Activated T-helper 1 cell treated with anti-CD3 and anti-CD28 coated beads, Interleukin-2, amount 50 U/mL, for 16 hours (primary cell): ENCODE measurements at places on chromosomes 7 and 10.

DNA sequence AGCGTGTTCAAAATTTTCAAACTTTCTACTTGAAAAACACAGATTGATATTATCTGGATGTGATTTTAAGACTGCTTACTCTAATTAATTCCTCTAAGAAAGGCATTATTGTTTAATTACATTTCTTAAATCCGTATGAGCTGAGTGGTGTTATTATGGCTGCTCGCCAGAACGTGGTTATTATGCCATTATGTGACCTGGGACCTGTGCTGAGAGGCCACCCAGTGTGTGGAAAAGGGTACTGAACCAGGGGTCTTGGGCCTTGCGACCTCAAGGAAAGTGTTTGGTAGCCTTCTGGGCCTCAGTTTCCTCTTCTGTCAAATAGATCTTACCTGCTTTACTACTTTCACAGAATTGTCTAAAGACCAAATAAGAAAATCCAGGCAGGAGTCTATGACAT is 15.4 kb downstream of the LGI1 start:
- no peak for DNase-seq

- no peak for DNase-seq
Observed at GRCh38 chr10:24382596-24382978, 173.6 kb downstream of the KIAA1217 start.

DNA sequence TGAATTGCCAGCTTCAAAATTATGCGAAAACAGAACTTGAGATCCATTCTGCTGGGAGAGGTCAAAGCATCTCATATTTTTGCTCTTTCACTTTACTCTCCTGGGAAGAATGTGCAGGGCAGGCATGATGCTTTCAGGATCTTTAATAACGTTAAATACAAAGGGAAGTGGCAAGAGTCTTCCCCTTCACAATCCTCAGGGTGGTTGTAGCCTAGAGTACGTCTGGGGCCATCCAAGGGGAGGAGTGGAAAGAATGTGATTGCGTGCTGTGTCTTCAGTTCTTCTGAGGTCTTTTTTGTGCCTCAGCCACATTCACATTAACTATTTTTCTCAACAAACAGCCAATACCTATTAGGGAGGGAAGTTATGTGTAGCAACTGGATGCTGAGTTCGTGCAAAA is 207.3 kb downstream of the HGF start:
- DNase-seq, result no peak

DNA sequence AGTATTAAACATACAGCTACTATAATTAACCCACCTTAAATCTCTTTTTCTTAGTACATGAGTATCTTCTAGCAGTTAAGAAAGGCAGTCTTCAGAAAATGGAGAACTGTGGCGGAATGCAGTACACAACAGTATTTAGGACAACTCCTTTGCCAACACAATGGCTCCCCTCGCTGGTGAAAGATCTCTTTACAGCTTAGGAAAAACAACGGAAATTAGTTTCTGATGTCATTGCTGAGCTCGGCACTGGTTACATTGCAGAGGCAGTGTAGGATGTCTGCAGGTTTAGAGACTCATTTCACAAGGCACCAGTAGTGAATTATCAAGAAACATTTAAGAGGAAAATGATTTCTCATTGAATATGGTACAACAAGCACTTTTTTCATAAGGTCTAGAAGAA is 43.4 kb downstream of the GLRX3 start:
- no peak for DNase-seq

- no peak for DNase-seq
Observed at GRCh38 chr10:12777840-12778585, 223.5 kb downstream of the CCDC3 start.

DNA sequence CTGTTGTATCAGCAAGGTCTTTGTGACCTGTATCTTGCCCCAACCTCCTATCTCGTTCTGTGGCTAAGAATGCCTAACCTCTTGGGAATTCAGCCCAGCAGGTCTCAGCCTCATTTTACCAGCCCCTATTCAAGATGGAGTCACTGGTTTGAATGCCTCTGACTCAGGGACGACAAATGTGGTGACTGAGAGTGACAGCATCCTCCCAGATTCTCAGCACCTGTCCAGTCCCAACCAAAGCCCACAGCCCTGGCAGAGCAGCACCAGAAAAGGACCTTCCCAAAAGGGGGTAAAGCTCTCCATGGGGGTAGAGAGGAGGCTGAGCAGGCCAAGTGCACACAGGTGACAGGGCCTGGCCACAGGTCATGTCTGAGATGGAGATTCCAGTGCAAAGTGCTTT is 35.4 kb upstream of the GPAM start:
- DNase-seq, result no peak

DNA sequence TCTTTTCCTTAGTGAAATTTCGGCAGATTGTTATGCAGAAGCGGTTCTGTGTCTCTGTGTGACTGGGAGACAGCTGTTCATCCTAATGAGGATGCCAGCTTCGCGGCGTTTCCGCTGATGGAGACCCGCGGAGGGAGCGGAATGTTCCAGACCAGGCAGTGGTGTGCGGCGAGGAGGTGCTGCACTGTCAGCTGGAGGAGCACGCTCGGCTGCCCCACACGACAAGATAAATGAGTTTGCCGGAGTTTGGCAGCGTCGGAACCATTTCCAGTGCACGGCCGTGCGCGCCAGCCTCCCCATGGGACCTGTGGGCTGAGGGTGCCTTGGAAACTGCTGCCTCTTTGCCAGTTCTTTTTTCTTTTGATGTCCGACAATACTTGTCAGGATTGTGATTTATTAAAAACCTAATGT is 64.6 kb downstream of the WDR37 start:
- DNase-seq, result no peak

GRCh38 chr7:99089914-99090629 is 53.8 kb downstream of the SMURF1 start:
- DNase-seq, result no peak

GRCh38 chr7:90648107-90648506 is 52.0 kb downstream of the CDK14 start:
- DNase-seq, result no peak

GRCh38 chr7:116139807-116140206 is 70.5 kb upstream of the TES start:
- no peak for DNase-seq

GRCh38 chr10:102608487-102608886 is 35.8 kb upstream of the TRIM8 start:
- no peak for DNase-seq

- DNase-seq, result no peak
Observed at GRCh38 chr7:33893377-33893776, 12.0 kb upstream of the BMPER start.

DNA sequence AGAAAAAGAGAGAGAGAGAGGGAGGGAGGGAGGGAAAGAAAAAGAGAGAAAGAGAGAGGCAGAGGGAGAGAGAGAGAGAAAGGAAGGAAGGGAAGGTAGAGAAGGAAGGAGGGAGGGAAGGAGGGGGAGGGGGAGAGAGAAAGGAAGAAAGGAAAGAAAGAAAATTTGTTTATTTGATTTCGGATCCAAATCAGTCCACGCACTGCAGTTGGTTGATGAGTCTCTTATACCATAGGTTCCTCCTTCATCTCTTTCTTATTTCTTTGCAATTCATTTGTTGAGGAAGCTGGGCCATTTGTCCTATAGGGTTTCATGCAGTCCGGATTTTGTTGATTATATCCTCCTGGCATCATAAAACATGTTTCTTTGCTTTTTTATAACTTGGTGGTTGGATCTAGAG is 34.4 kb downstream of the AIFM2 start:
- DNase-seq, result no peak

DNA sequence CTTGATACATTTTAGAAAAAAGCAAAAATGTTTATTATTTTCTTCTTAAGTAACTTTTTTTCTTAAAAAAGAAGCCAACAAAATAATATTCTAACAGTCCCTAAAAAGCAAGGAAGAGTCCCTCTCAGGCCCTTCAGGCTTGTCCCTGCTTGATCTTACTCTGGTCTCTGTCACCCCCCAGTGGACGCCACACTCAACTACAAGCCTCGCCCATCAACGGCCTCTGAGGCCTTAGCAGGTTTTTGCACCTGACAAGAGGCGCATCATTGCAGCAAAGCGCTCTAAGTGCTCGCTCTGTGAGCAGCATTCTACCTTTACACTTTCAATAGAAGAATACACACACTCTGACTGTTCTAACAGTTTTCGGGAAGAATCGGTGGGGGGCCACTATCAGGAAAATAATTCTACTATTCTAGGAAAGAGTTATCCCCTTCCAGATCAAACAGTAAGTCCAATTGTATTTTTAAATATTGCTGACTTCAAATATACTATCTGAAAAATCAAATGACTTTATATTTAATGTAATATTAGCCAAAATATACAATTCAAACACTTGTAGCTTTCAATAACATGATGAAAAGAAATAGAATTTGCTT is 139.2 kb downstream of the USP6NL start:
- DNase-seq, result peak; percentile 44

DNA sequence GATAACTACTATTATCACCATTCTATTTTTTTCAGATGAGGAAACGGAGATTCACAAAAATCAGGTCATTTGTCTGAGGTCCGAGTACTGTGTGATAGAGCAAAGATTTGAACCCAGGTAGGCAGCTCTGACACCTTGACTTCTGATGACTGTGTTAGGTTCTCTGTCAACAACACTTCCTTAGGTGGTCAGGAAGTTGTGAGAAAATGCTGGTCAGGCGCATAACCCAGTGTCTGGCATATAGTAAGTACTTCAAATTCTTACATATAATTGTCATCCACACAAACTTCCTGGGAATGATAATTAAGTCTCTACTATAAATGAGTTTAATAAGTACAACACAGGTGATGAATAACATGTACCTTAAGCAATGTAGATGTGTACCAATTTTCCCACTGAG is 381.5 kb downstream of the NEBL start:
- no peak for DNase-seq

- no peak for DNase-seq
Observed at GRCh38 chr7:35720032-35720431, 25.1 kb upstream of the HERPUD2 start.

- DNase-seq, result no peak
Observed at GRCh38 chr10:93999401-93999851, 5.7 kb downstream of the PLCE1 start.

- DNase-seq, result no peak
Observed at GRCh38 chr10:31749301-31749700, 179.3 kb downstream of the ARHGAP12 start.

DNA sequence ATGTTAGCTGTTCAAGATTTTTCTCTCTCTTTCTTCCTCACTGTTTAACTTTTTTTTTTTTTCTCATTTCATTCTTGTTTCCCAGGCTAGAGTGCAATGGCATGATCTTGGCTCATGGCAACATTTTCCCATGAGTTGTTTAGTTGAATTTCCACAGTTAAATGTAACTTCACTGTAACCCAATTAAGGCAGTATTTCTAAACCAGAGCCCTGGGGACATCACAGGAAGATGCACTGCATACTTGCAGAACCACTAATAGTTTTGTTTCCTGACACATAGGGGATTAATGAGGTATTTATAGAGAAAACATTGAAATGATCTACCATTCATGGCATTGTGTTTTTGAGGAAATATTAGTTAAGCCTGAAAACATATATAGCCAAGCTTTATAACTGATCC is 795.6 kb upstream of the GHITM start:
- DNase-seq, result no peak

- DNase-seq, result no peak
Observed at GRCh38 chr10:61000769-61001730, 57.1 kb upstream of the RHOBTB1 start.

DNA sequence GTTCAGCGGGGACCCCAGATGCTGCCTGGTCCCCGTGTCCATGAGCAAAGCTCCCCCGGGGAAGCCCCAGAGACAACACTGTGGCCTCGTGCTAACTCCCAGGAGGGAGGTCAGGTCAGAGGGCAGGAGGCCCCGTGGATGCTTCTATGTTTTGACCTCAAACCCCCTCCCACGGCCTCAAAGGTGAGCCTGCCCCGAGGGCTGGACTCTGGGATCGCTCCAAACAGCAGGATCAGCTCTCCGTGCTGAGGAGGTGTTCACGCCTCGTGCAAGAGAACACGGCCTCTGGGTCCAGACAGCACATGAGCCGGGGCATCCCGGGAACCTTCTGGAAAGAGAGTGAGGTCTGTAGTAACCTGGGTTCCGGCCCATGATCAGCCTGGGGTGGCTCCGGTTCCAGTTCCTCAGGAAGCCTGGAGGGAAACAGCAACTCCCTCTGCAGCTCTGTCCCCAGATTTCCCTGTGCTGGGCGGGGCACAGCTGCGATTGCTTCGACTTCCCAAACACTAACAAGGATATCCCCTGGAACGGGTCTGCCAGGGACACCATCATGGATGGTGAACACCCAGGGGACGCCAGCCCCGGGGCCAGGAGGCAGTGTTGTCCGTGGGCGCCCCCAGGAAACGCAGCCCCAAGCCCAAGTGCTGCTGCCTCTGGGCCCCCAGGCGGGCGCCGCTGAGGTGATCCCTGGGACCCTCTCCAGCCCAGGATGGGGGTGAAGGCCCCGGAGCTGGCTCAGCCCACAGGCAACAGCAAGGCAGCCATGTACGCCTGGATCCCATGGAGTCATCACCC is 18.0 kb upstream of the INPP5A start:
- DNase-seq, result no peak

- no peak for DNase-seq
Observed at GRCh38 chr7:37408291-37409228, 40.1 kb downstream of the ELMO1 start.

DNA sequence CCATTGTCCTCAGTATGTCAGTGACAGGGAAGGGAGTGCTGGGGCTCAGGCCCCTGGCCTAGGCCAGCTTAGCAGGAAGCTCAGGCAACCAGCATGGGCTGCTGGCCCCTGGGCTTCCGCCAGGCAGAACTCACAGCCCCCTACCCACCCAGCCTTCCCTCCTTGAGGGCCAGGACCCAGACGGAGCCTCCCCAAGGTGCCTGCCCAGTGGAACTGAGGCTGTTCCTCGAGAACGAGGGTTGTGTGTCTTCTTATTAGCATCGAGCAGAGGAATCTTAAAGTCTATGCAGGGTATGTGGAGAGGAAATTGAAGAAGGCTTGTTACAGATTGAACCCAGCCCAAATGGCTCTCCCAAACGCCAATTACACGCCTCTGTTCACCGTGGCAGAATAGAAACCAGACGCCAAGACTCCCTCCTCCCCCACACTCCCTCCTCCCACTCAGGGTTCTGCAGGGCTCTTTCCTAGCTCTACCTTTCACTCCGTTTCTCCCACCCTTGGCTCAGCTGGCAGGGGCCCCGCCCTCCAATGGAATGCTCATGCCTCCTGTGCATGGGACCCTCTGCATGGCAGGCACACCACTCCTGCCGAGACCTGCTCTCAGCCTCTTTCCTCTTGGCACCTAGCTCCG is 134.4 kb downstream of the ZMIZ1 start:
- no peak for DNase-seq

GRCh38 chr10:73126343-73126742 is 16.1 kb downstream of the NUDT13 start:
- no peak for DNase-seq

DNA sequence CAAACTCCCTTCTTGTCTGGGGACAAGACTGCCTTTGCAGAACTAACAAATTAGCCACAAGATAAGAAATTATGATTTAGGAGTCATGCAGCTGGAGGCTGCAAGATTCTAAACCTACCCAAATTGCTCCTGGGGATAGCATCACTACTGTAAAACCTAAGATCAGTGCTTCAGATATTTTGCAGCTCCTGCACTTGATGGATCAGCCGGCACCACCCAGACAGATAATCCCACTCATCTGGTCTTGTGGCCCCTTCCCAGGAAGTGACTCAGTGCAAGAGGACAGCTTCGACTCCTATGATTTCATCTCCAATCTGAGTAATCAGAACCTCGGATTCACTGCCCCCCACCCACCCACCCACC is 181.9 kb downstream of the AKR1D1 start:
- DNase-seq, result no peak
